ENCODE measurements at places on chromosomes 3 and 15.

- DNase-seq = no peak
These were observed 84.4 kb downstream of the BDH1 start for GRCh38 chr3:197471221-197472010.

DNA sequence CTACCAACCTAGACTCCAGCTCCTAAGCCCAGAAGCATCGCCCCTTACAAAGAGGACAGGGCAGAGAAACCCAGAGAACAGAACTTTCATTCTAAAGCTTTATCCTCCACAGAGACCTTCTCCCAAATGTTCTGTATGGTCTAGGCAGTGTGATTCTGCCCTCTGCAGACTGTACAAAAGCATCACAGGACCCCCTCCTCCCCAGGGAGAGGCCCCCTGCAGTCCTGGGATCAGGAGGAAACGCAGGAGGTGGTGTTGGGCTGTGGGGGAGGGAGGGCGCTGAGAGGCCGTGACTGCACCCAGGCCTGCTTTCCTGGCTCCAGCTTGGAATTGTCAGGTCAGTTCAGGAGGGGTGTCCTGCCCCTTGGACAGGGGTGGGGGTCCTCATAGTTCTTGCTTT, 101.3 kb downstream of the DGKG start:
- DNase-seq = no peak

GRCh38 chr3:96354742-96355141, 459.7 kb upstream of the EPHA6 start:
- no peak for DNase-seq

DNA sequence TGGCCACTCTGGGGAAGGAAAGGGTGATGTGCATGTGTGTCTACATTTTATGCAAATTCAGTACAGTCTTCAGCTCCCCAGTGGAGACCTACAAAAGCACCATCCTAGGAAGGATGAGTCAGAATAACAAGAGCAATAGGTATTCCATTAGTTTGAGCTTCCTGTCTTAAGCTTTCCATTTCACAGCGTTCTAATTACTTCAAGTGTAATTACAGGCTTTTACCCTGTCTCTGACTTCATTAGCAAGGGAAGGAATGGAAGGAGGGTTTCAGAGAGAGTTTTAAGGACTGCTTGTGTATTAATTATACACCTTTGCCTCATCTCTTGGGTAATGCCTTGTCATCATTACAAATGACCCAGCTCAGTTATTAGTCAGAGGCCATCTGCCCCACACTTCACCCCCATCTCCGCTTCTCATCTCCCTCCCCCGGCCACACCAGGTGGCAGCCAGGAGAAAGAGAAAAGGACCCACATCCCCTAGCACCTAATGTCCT, 202.8 kb upstream of the MRPL3 start:
- DNase-seq = no peak

- DNase-seq = no peak
These were observed 182.2 kb downstream of the SNRPN start for GRCh38 chr15:25137013-25137412.

GRCh38 chr3:163056874-163057497, 1560.4 kb downstream of the OTOL1 start:
- DNase-seq = no peak

DNA sequence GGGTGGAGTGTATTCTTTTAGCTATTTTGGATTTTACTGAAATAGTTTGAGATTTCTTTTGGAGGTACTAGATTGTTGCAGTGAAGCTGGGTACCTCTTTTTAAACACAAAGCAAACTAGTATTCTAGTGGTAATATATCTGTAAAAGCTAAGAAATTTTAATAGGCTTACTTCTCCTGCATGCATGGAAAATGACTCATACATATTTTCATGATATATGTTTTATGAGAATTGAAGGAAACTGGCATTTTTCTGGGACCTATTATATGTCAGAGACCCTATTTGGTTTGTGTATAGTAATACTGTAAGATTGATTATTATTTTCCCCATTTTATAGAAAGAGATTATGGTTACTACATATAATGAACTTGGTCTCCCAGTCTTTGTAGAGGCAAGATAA, 851.0 kb downstream of the DIPK2A start:
- no peak for DNase-seq

GRCh38 chr3:30299674-30300385, 306.6 kb upstream of the TGFBR2 start:
- DNase-seq = no peak

DNA sequence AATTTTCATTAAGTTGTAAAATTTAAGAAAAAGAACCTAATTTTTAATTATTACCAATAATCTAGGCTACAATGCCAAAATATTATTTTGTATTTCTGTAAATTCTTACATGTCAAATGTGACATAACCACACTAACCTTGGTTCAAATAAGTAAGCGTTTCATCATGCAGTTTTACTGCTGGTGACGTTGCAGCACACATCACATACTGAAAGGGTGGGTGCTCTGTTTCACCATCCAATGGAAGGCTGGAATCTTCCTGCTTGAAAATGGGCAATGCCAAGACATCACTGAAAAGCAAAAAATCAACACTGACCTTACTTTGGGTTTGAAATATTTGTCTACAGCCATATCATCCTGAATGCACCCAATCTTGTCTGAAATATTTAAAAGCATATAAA, 14.8 kb downstream of the UBP1 start:
- DNase-seq = no peak

- DNase-seq = peak; percentile 75
These were observed 13.3 kb upstream of the PAQR9 start for GRCh38 chr3:142976621-142977398.

DNA sequence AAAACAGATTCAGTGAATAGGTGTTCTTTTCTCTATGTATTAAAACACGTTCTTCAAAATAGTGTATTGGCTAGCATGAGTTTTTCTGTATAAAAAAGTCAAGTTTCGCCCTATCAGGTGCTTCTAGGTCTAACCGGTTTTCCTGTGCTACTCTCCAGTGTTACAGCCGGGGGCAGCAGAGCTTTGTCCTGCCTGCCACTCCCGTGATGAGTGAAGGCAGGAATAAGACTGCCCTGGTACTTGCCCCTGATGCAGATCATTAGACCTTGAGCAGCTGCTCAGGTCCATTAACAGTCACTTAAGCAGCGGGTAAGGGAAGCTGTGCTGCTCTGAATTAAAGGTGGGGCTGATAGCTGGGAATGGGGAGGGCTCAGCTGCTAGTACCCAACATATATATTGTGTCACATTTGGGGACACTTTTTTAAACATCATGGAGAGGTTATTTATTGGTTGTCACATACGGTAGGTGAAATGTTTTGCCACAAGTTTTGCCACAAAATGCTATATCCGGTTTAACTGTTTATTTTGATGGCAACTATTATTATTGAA, 1.3 kb upstream of the UNC13C start:
- DNase-seq = no peak

DNA sequence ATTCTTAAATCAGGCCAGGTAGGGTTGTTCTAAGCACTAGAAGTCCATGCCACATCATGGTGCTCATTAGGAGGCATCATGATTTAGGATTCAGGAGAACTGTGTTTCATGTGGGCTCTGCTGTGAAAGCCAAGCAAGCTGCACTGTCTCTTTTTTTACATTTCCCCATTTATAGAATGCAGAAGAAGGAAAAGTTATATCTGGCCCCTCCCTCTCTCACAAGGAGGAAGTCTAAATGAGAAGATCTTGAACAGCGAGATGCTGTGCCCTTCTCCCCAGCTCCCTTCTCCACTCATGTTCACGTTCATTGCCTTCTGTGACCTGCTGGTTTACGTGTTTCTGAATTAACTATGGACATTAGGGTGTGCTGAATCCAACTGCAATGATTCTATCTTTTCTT, 178.5 kb upstream of the RASGRP1 start:
- DNase-seq = no peak

GRCh38 chr3:154875142-154875541, 205.0 kb upstream of the MME start:
- DNase-seq = no peak

DNA sequence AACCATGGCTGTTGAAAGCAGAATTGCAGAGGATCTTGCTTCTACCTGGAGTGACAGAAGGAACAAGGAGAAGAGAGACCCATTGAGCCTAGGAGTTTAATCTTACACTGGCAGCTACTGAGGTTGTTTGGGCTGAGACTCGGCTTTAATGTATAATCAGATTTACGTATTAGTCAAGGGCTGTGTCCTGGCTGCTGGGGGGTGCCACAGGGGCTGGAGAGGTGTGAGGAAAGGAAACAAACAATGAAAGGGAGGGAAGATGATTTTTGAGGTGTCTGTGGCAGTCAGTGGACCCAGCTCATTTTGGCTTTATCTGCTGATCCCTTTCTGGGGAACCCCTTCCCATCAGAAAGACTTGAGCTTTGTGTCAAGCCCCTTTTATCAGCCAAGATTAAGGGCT, 95.7 kb downstream of the PRICKLE2 start:
- no peak for DNase-seq

DNA sequence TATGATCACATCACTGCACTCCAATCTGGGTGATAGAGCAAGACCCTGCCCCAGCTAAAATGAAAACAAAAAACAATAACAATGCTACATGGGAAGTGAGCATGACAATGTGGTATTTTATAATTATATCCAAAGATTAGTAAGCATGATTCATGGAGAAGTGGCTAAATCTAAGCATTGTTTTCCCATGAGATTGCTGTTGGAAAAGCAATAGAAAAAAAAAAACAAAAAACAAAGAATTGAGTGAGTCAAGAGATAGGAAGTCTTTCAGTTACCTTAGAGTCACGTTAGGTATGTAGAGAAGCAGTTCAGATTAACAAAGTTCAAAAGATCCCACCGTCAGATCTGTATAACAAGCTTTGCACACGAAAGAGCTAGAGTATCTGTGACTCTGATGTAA, 210.3 kb upstream of the CNTN6 start:
- no peak for DNase-seq

DNA sequence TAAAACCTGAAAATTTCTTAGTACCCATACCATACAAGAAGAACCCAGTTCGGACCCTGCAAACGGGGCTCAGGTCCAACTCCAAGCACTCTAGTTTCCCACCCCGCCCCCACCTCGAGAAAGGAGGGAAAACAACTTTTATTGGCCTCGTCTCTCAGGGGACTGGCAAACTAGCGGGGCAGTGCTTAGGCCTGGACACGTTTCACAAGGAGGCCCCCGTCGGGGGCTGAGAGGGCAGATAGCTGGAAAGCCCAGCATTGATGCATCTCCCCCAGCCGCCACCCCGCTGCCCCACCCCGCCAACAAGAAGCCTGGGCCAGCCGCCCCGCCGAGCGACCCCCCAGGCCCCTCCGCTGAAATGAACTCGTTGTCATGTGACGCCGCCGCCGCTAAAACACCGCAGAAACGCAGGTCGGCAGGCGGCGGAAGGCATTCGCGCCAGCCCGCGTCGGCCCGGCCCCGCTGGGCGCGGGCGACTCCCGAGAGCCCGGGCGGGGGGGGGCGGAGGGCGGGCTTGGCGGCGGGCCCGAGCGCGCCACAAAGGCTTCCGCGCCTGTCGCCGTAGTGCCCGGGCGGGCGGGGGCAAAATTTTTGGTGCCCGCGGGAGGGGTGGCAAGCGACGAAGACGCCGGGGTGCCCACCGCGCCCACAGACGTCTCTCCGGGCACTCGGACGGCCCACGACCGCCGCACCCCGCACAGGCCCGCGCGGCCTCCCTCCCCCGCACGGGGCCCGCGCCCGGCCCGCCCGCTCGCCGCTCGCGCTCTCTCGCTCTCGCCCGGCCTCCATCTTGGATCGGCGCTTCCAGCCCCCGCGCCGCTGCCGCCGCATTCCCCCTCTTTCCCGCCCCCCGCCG, 634 bp downstream of the STAG1 start:
- DNase-seq = peak; percentile 19

DNA sequence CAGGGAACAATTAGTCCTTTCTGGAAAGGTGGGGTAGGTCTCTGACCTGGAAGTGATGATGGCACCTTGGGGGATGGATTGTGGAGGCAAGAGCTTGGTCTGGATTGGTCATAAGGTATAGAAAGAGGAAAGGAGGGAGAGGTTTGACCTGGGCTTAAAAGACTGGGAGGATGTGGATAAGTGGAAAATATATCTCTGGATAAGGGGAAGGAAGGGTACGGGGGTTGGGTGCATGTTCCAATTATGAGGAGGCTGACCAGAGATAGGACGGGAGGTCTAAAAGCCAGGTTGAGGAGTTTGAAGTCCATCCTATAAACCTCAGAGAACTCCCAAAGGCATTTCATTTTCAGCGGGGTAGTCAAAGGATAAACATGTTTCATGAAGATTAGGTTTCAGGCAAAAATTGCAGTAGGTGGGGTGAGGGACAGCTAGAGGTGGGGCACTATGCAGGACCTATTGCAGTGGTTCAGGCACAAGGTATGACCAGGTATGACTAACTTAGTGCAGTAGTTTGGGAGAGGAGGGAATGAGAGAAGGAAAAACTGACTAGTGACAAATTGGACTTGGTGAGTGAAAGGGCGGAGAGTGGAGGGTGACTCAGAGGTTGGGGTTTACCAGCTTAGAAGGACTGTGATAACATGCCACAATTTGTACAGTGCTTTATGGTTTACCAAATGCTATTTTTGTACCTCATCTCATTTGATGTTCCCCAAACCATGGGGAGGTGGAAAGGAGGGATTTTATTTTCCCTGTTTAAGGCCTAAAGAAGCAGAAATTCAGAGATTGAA, 10.7 kb downstream of the PDE8A start:
- DNase-seq = no peak

- no peak for DNase-seq
These were observed 44.9 kb downstream of the PTH1R start for GRCh38 chr3:46922426-46922825.

DNA sequence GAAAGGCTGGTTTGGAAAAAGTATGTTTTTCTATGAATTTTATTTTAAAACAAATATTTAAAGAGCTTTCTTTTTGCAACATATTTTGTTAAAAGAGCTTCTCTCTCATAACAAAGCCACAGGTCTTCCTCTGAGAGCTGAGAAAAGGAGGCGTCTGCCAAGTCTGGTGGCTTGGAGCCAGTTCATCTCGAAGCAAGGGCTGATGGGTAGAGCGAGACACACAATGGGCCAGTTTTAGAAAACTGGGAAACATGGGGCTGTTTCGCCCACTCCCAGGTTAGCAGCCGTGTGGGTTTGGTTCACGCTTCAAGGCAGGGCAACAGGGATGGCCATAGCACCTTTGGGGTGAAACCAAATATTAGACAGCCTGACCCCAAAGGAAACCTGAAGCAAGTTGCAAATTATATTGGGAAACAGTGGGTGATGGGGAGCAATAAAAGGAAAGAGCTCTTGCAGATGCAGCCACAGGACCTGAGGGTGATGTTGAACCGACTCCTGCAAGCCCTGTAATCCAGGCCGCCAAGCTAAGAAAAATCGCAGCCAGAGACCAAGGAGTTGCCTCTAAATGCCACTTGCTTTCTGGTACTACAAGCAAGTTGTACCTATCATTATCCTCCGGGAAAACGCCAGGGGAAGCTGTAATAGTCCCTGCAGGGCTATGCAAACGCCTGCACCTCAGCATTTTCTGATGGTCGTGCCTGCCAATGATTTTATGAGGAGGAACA, 88.4 kb upstream of the GALNT15 start:
- DNase-seq = no peak

- no peak for DNase-seq
These were observed 38.8 kb upstream of the PCSK6 start for GRCh38 chr15:101528108-101528916.

DNA sequence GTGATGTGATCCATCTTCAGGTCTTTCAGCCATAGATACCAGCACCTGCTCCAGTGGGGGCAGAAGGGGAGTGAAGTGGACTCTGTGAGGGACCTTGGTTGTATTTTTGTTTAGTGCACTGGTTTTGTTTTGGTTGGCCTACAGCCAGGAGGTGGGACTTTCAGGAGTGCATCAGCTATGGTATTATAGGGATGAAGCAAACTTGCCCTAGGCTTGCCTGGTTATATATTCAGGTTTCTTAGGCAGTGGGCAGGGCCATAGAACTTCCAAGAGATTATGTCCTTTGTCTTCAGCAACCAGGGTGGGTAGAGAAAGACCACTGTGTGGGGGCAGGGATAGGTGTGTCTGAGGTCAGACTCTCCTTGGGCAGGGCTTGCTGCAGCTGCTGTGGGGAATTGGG, 337.3 kb upstream of the SGO1 start:
- no peak for DNase-seq

All from AG04449 (cell line).